ENCODE measurements at places on chromosomes 3 and 15.

DNA sequence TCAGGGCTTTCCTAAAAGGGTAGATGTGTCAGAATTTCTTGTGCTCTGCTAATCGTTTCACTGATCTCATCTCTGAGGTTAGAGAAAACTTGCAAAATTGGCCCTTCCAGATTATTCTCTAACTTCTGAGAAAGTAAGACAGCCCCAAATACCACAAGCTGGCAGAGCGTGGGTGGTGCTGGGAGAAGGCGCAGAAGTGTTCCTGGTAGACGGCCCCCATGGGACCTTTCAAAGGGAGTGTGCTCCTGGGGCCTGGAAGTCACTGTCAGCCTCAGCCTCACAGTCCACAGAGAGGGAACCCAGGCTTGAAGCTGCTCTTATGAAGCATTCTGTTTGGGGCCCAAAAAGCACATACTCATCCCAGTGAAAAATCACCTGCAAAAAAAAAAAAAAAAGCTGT is 86.5 kb upstream of the PFN2 start:
- DNase-seq: no peak

DNA sequence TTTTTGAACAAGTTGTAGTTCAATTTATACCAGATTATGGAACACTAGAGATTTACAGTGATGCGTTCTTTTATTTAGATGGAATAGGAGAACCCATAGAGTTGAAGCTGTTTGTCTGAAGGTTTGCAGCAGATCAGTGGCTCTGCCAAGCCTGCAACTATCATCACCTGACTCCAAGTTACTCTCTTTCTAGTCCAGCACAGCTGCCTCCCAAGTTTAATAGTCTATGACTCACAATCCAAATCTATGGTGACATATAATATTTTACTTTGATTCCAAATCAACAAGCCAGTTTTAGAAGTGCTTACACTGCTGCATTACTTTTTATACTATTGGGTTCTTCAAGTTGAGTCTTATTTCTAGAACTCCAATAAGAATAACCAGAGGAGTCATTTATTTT is 400.4 kb downstream of the LPP start:
- no peak for DNase-seq

GRCh38 chr3:95886616-95887015 is 927.8 kb upstream of the EPHA6 start:
- no peak for DNase-seq

- DNase-seq: no peak
These were observed 106.8 kb upstream of the IL12A start for GRCh38 chr3:159881828-159882309.

- no peak for DNase-seq
These were observed 24.2 kb downstream of the NPTN start for GRCh38 chr15:73608941-73609340.

GRCh38 chr3:97825101-97825500 is 3.3 kb downstream of the CRYBG3 start:
- DNase-seq: no peak

GRCh38 chr15:63856711-63857460 is 23.1 kb upstream of the HERC1 start:
- DNase-seq: no peak

DNA sequence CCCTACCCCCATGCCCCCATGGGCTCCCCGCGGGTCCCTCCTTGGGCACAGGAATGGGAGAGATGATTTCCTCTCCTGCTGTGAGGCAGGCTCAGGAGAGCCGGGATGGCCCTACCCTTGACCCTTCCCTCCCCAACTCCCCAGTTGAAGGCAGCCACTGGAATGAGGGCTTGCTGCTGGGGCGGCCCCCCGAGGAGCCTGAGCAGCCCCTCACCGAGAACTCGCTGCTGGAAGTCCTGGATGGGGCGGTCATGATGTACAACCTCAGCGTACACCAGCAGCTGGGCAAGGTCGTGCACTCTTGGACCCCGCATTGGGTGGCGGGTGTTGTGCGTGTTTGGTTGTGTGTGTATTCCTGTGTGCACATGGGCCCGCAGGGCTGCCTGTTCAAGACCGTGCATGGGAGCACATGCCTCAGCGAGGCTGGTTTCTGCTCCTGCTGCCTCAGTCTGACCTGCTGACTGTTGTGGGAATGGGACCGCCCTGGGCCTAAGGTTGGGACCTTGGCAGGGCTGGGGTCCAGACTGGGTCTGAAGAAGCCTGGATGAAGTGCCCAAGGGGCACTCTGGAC is 14.0 kb downstream of the AMIGO3 start:
- no peak for DNase-seq

DNA sequence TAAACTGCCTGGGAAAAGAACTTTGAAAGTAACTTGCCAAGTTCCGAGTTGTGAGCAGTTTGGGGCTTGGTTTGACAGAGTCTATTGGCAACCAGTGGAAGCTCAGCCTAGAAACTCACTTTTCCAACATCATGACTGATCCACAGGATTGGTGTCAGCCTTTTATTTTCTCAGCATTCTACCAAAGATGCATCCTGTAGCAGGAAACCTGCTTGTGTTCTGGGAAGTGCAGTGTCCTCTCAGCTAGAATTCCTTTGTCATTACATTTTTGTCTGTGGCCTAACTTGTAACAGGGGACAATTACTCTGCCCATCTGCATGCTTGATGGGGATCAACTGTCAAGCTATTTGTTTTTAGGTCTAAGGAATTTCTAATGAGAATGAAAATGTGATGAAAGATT is 116.7 kb upstream of the LMOD3 start:
- no peak for DNase-seq

Measured in activated T-helper 2 cell treated with anti-CD3 and anti-CD28 coated beads, Interferon-gamma antibody, Interleukin-2, Interleukin-4, amounts not matched to agents 10 μg/mL and 5 μg/mL and 100 μg/mL, durations not matched to agents 14 hours and 24 hours and 36 hours (primary cell).